BJ (cell line): ENCODE measurements at places on chromosomes 3 and 15. TPM values are rescaled to one million over a fixed set of nuclear protein-coding genes. Genes with fewer than 3 reads are reported as not detected.

SLC49A4 gene
- polyA plus RNA-seq = 8.4 and 12.1 TPM in 2 replicates

IQCF5 gene
- not detected in 2 replicates for polyA plus RNA-seq

FOXB1 gene
- polyA plus RNA-seq = not detected in 2 replicates

RARB gene
- 7.8 and 10.1 TPM in 2 replicates for polyA plus RNA-seq

H1-8 gene
- not detected in 2 replicates for polyA plus RNA-seq

POLR2H gene
- polyA plus RNA-seq = 72.0 and 93.6 TPM in 2 replicates

BSN gene
- polyA plus RNA-seq = 0.01 and 0.04 TPM in 2 replicates

ATP2B2 gene
- not detected in 2 replicates for polyA plus RNA-seq

BFSP2 gene
- not detected in 2 replicates for polyA plus RNA-seq

MESP2 gene
- polyA plus RNA-seq = 0.28 and 0.39 TPM in 2 replicates

PAQR9 gene
- polyA plus RNA-seq = not detected in 2 replicates

VILL gene
- polyA plus RNA-seq = 4.9 and 8.8 TPM in 2 replicates

IL17RD gene
- polyA plus RNA-seq = 0.40 and 0.60 TPM in 2 replicates

DNAH1 gene
- polyA plus RNA-seq = 2.7 and 4.8 TPM in 2 replicates

CSPG4 gene
- 9.5 and 24.1 TPM in 2 replicates for polyA plus RNA-seq

CPLX3 gene
- not detected in 2 replicates for polyA plus RNA-seq

ATG3 gene
- polyA plus RNA-seq = 29.6 and 51.4 TPM in 2 replicates

SLC12A1 gene
- not detected in 2 replicates for polyA plus RNA-seq

BNC1 gene
- 1.1 and 1.4 TPM in 2 replicates for polyA plus RNA-seq

ERICH6 gene
- not detected in 2 replicates for polyA plus RNA-seq

LDHAL6B gene
- not detected in 2 replicates for polyA plus RNA-seq

P3H2 gene
- polyA plus RNA-seq = 13.5 and 24.1 TPM in 2 replicates

SKOR1 gene
- polyA plus RNA-seq = 0.02 TPM in 1 of 2 replicates, not detected in the other

BMF gene
- 5.8 and 8.3 TPM in 2 replicates for polyA plus RNA-seq

CD80 gene
- polyA plus RNA-seq = not detected in 2 replicates

ATP13A5 gene
- polyA plus RNA-seq = not detected in 2 replicates

MST1R gene
- 0.17 and 0.64 TPM in 2 replicates for polyA plus RNA-seq

MRPS25 gene
- polyA plus RNA-seq = 17.0 and 20.5 TPM in 2 replicates

CHST13 gene
- polyA plus RNA-seq = not detected in 2 replicates

SPSB4 gene
- not detected in 2 replicates for polyA plus RNA-seq

SEMA3F gene
- polyA plus RNA-seq = 7.4 and 11.4 TPM in 2 replicates

SLC6A1 gene
- polyA plus RNA-seq = not detected in 2 replicates

PCLAF gene
- polyA plus RNA-seq = 127 and 143 TPM in 2 replicates

PLIN1 gene
- 0.06 and 0.07 TPM in 2 replicates for polyA plus RNA-seq

PLOD2 gene
- polyA plus RNA-seq = 33.2 and 85.8 TPM in 2 replicates

PLCH1 gene
- 0.06 and 0.07 TPM in 2 replicates for polyA plus RNA-seq

RTP3 gene
- polyA plus RNA-seq = not detected in 2 replicates

MME gene
- polyA plus RNA-seq = 208 and 273 TPM in 2 replicates

IL16 gene
- polyA plus RNA-seq = 0.01 and 0.06 TPM in 2 replicates

FBXW12 gene
- not detected in 2 replicates for polyA plus RNA-seq

TAGLN3 gene
- polyA plus RNA-seq = 0.09 TPM in 1 of 2 replicates, not detected in the other
